ENCODE measurements at places on chromosomes 16 and 17.

DNA sequence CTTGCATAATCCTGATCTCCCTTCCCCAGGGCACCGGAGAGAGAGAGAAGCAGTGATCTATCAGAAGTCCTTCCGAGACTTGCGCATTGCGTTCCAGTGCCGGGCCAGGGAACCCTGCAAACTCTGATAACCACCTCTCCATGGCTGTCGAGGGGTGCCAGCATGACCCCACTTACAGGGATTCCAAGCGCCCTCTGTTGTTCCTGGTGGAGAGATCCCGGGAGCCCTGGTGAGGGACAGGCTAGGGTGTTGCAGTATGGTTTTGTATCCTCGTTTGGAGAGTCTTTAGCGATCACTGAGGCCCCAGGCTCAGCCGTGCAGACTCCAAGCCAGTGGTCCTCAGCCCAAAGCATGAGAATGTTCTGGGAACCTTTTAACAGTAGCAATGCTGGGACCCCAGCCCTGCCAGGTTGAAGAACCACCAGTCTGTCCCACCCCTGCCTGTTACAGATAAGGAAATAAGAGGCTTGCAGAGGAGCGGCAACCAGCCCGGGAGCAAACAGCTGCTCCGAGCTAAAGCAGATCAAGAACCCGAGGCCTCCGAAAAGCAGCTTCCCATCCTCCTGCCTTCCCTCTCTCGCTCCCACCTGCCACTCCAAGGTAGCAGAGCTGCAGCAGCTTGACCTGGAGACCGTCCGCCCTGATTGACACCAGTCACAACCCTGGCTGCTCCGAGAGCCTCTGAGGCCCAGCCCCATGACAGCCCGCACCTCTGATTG lies 150.3 kb upstream of the RPL38 start:
- DNase-seq: no peak

- no peak for DNase-seq
These were observed 7.5 kb downstream of the GINS2 start for GRCh38 chr16:85681255-85681654.

- DNase-seq: no peak
These were observed 2.4 kb upstream of the ALOXE3 start for GRCh38 chr17:8120520-8121406.

- no peak for DNase-seq
These were observed 84.6 kb downstream of the MRTFB start for GRCh38 chr16:14155572-14156190.

GRCh38 chr16:68083239-68083781 lies 1.9 kb upstream of the NFATC3 start:
- DNase-seq: no peak

GRCh38 chr16:80463751-80464495 lies 76.9 kb upstream of the DYNLRB2 start:
- no peak for DNase-seq

Data from SK-N-MC (cell line).